ENCODE measurements at places on chromosomes 2 and 18.

- peak; percentile 26 for DNase-seq
Measured at GRCh38 chr18:79856119-79857007, 58.6 kb downstream of the KCNG2 start.

- no peak for DNase-seq
Measured at GRCh38 chr2:7913974-7914373, 767.9 kb upstream of the ID2 start.

DNA sequence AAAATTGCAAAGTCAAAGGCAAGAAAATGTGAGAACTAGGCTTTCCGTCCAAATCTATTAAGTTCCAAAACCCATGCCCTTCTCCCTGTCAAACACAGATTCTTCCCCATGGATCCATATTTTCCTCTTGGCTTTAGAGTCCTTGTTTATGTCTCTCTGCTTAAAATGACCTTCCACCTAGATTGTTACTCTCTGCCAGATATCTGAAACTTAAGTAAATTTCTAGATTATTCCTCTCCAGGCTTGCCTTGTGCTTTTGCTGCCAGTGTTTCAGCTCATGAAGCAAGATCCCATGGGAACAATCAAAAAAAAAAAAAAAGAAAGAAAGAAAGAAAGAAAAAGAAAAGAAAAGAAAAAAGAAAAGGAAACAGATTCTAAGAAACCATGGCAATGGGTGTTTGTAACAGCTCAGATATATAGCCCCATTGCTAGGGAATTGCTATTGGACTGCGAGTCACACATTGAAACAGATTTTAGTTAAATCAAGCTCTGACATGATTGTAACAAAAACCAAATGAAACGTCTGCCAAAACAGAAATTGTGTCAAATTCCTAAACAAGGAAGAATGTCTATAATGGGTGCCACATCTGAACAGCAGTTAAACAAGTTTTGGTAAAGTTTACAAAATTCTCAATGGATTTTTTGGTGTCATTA lies 660.7 kb upstream of the CNTNAP5 start:
- no peak for DNase-seq

- DNase-seq = peak; percentile 52
Measured at GRCh38 chr2:222939208-222939856, 78.5 kb downstream of the ACSL3 start.

DNA sequence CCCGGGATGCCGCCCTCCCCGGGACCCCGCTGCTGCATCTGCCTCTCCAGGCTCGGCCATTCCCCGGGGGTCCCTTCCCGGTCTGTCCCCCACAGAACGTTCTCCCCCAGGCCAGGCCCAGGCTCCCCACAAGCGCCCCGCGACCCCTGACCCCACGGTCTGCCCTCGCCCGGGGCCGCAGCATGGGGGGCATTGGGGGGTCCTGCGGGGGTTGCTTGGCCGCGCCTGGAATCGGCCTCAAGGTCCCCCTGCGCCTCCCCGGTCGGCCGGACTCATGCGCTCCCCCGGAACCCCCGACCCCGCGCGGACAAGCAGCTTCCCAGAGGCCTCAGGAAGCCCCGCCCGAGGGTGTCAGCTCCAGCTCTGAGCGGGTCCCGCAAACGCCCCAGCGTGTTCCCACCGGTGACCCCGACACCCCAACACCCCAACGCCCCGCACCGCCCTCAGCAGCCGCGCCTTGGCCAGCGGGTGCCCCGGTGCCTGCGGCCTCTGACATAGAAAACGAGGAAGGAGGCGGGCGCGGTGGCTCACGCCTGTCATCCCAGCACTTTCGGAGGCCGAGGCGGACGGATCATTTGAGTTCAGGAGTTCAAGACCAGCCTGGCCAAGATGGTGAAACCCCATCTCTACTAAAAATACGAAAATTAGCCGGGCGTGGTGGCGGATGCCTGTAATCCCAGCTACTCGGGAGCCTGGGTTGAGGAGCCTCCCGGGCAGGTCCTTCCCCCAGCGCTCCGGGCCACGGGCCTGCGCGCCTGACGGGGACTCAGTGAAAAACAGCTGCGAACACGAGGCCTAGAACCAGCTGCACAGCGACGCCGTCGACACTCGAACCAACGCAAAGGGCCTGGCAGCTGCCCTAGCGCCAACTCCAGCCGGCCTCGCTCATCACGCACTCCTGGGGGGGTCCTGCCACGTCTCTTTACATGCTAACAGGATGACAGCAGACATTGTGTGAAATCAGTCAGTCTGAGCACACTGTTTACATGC lies 61.8 kb upstream of the CTDP1 start:
- DNase-seq = no peak

DNA sequence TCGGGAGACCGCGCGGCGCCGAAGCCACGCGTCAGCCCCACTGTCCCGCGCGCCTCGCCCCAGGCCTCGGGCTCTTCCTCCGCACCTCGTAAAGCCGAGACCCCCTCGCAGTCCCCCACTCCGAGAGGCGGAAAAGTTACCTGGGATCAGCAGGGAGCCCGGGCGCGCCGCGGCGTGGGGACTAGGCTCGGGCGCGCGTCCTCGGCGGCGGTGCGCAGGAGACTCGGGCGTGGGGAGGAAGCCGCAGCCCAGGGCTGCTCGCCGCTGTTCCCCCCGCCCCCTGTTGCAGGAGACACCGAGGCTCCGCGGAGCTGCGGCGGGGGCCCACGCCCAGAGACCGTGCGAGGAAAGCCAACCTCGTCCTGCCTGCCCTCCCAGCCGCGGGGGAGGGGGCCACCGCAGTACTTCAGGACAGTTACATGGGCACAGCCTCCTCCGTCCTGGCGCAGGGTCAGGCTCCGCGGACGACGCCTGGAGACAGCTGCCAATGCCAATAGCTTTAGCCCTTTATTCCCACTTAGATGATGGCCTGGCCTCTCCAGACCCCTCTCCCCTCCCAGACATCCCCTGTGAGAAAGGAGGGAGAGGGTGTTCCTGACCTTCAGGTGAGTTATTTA lies at the start of gene EPB41L3:
EPB41L3 (minus strand) TSS at position 225 of the 617 bp plus-strand sequence. CDS start 54,814 bp downstream, outside the sequence.
- peak; percentile 28 for DNase-seq

GRCh38 chr2:104888489-104889258 lies 34.8 kb downstream of the POU3F3 start:
- no peak for DNase-seq

GRCh38 chr18:48084041-48084757 lies 153.7 kb upstream of the SMAD2 start:
- DNase-seq = no peak

- DNase-seq = no peak
Measured at GRCh38 chr2:31331156-31331555, 83.4 kb downstream of the XDH start.

DNA sequence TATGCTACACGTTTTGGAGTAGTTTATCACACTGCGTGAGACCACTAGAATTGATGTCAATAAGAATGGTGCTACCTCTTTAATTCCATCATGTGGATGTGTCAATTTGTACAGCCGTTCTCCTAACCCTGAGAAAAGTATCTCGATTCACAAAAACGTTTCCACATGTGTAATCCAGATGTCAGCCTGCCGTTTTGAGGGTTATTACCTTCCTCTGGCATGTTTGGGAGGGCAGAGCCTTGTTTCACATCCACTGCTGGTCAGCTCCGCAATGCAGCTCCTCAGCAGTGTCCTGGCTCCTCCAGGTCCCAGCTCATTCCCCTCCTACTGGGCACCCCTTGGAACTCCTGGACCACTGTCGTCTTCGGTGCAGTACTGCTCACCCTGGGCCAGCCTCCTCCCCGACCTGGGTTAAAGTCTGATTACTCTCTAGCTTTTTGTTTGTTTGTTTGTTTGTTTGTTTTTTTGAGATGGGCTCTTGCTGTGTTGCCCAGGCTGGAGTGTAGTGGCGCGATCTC lies 34.6 kb downstream of the COPS7B start:
- peak; percentile 42 for DNase-seq
